CMK (cell line): ENCODE measurements at places on chromosomes 3 and 15.

DNA sequence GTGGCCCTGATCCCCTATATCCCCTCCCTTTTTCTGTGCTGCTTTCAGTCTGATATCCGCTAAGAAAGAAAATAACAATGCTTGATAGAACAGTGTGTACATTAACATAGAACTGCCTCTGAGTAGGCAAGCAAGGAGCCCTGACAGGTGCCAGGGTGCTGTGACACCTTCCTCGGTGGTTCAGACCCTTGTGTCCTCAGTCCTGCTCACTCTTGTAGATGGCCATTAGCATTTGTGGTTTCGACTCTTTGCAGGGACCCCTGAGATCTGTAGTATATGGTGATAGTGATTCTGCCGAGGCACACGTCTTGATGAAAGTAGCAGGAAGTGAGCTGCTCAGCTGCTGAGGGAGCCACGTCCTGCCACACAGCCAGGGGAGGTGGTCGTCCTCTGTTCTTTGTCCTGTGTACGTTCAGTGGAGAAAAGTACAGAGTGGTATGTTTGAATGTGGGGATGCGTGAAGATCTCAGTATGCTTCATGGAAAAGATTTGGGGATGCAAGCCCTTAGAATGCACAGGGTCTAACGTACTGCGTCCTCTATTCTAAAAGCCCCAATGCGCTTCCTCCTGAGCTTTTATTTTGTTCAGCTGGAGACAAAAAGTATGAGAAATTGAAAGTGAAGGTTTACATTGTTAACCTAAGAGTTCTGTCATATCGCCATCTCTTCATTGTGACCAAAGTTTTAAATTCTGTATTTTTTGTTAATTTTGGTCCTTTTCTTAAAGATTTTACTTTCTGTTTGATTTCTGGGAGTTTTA lies 35.4 kb downstream of the PXYLP1 start:
- no peak for DNase-seq

DNA sequence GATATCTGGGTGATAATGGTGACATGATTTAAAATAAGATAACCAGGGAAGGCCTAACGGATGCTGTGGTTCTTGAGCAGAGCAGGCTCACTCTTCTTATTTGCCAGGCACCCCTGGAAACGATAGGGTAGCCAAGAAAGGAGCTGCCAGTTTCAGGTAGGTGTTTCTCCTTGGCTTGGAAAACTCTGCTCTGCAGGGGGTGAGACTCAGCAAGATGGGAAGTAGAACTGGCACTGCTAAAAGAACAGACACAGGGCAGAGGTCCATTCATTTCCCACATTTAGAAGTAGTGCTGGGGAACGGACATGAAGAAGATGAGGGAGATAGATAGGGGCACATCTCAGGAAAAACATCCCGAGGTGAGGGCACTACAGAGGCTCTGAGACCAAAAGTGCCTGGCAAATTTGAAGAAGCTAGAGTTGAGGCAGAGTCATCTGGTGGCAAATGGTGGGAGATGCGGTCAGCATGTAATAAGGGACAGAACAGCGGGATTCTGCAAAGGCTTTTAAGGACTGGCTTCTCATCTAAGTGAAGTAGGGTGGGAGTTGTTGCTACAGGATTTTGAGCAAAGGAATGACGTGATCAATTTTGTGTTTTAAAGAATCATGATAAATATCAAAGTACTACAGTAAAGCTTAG lies 323.4 kb upstream of the PLSCR5 start:
- DNase-seq, result no peak

GRCh38 chr15:24734396-24734795 lies 58.8 kb downstream of the NPAP1 start:
- no peak for DNase-seq

DNA sequence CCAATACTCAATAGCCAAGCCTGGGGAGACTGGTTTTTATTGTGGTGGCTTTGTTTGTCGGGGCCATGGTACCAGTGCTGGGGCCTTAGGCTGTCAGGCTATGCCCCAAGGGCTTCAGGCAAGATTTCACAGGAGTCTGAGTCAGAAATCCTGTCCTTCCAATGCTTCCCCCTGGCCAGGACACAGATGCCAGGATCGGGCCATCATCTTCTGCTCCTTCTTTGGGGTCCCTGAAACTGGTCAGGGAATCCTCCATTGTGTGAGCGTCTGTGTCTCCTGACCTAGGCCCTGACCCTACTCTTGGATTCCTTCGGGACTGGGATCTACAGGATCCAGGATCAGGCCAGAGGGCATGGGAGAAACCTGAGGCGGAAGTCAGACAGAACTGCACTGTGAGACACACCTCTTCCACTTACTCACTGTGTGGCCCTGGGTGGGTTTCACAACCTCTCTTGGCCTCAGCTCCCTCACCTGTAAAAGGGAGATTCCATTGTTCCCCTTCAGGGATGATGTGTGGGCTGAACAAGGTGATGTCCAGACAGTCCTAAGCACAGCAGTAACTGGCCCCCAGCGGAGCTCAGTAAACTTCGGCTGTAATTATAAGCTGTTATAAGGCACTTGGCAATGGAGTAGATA lies 292.7 kb downstream of the UACA start:
- DNase-seq, result no peak

- DNase-seq, result no peak
These were observed 68.2 kb downstream of the CD200R1L start for GRCh38 chr3:112778353-112778948.

DNA sequence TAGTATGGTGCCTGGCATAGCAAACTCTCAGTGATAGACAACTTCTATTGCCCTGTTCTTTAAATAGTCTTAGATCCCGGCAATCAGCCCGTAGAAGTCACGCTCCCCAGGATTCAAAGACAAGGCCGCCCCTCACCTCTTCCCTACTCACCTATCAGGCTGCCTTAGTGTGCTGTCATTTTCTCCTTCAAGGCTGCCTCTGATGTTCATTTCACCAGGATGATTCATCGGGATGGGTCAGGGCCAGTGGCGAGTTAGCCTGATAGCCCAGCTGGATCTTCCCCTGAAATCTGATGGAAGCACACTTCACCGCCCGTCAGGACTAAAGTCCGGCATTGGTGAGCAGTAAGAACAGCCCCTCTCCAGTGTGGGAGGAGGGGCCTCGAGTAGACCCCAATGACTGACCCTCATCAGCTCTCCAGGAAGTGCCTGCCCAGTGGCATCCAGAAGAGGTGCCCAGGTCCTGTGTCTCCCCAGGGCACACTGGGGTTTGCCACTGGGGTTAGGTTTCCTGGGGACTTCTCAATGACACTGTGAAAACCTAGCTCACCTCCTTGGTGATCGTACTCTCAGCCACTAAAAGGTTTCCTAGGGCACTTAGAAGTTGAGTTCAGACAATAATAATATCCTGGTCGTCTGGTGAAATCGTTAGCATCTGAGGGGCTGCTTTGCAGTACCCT lies 37.5 kb downstream of the TPM1 start:
- no peak for DNase-seq

DNA sequence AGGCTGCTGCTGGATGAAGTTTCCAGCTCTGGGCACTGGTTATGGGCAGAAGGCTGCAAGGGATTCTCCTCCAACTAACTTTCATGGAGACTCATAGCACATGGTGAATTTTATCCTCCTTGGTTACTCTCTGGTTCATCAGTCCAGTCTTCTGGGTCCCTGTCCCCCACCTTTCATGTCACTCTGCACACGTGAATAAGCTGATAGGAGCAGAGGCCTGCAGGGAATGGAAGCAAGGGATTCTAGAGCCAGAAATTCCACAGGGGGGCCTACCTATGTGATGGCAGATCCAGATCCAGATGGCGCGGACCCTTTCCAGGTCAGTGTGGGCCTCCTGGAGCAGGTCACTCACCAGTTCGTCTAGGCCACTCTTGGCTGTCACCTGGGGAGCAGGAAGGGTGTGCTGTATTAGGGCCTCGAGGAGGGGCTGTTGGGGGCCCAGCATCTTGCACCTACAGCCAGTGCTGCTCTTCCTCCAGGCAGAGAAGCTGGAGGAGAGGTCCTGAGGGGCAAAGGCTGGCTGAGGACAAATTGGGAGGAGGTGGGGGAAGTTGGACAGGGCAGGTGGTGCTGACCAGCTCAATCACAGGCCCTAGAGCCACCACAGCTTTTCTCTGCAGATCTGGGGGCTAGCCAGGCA lies 30.2 kb downstream of the KY start:
- no peak for DNase-seq

DNA sequence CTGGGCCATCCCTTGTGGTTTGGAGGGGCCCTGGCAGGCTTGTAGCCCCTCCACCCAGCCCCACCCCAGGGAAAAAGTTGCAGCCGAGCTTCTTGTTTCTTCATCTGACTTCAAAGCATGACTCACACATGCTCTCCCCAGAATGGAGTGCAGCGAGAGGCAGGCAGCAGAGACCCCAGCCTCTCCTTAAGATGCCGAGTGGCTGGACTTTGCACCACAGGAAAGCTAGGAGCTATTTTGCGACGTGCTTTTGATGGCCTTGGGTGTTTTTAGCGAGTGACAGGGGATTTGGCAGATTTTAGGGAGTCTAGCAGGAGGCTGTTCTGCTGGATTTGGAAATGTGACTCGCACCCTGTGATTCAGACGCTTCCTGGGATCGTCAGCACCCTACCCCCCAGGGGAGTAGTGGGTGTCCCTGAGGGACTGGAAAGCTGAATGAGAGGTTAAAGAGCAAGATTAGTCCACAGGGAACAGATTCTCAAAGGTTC lies 14.2 kb downstream of the BAHD1 start:
- no peak for DNase-seq
